ENCODE measurements at places on chromosomes 2 and 18.

- DNase-seq: no peak
Measured at GRCh38 chr18:36160959-36161371, 26.3 kb upstream of the MOCOS start.

GRCh38 chr2:95328358-95329125 lies 31.4 kb downstream of the KCNIP3 start:
- DNase-seq: no peak

- DNase-seq: no peak
Measured at GRCh38 chr18:44859751-44860439, 179.2 kb downstream of the SETBP1 start.

- no peak for DNase-seq
Measured at GRCh38 chr2:40483549-40484243, 31.8 kb upstream of the SLC8A1 start.

DNA sequence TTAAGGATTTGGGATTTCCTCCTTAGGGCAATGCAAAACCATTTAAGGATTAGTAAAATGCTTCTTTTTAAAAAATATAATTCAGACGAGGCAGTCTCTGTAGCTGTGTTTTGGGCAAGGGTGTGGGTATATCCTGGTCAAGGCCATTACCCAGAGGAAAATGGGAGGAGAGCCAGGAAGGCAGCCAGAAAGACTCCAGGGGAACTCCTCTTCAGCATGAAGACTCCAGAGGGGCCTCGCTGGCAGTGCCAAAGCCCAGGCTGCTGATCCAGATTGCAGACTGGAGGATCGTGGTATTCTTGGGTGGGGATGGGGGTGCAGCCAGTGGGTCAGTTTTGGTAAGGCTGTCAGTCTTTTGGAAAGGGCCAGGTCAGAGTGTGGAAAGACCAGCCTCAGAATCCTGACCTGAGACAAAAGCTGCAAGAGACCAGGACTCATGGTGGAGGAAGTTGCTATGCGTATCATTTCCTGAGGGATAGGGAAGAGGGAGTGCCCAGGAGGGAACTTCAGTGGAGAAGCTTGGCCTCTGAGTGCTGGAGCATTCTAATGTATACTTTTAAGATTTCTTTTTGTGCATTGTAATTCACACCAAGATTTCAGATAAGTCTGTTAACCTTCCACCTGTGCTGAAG lies 20.9 kb upstream of the RAB11FIP5 start:
- no peak for DNase-seq

DNA sequence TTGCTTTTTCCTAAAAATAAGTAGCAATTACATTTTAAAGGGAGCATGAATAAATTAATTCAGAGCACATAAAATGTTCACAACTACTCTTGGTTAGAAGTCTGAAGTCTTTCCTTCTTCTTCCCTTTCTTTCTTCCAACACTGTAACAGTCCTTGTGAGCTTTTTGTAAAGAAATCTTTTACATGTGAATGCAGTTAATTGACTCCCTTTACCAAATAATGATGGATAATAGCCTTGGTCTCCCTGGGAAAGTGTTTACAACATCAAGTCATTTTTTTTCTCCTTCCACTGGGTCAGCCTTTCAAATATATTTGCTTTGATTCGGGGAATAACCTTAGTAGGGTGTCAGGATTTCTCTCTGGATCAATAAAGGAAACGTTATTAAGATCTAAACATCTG lies 39.1 kb downstream of the CALCRL start:
- peak; percentile 20 for DNase-seq

GRCh38 chr2:8076448-8077342 lies 605.2 kb upstream of the ID2 start:
- no peak for DNase-seq

- no peak for DNase-seq
Measured at GRCh38 chr2:143764706-143765105, 635.5 kb downstream of the ARHGAP15 start.

GRCh38 chr2:230227216-230227615 lies 1.7 kb downstream of the SP140 start:
- DNase-seq: no peak

- DNase-seq: no peak
Measured at GRCh38 chr2:12931186-12931844, 214.6 kb downstream of the TRIB2 start.

GRCh38 chr2:96810783-96811192 lies 5.3 kb upstream of the CNNM3 start:
- no peak for DNase-seq

- no peak for DNase-seq
Measured at GRCh38 chr2:128322715-128323554, 4.3 kb upstream of the HS6ST1 start.

GRCh38 chr2:197308585-197308984 lies 2.0 kb downstream of the ANKRD44 start:
- DNase-seq: no peak

GRCh38 chr2:161374446-161374845 lies 41.7 kb upstream of the TBR1 start:
- no peak for DNase-seq

- no peak for DNase-seq
Measured at GRCh38 chr2:39385172-39385571, 51.9 kb downstream of the MAP4K3 start.

DNA sequence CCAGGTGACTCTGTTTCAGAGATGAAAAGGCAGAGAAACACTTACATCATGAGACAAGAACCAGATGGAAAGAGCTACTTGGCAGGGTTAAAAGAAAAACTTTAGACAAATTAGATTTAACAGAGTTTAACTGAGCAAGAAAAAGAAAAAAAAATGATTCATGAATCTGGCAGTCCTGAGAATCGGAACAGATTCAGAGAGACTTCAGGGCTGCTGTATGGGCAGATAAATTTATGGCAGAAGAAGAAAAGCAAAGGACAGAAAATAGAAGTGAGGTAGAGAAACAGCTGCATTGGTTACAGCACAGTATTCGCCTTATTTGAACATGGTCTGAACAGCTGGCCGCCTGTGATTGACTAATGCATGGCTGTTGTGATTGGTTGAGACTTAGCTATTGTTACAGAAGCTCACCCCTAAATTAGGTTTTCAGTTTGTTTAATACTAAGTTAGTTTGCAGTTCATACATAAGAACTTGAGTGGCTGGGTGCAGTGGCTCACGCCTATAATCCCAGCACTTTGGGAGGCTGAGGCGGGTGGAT lies 43.0 kb upstream of the RHOB start:
- no peak for DNase-seq

- DNase-seq: no peak
Measured at GRCh38 chr2:129923265-129924091, 56.0 kb upstream of the RAB6C start.

DNA sequence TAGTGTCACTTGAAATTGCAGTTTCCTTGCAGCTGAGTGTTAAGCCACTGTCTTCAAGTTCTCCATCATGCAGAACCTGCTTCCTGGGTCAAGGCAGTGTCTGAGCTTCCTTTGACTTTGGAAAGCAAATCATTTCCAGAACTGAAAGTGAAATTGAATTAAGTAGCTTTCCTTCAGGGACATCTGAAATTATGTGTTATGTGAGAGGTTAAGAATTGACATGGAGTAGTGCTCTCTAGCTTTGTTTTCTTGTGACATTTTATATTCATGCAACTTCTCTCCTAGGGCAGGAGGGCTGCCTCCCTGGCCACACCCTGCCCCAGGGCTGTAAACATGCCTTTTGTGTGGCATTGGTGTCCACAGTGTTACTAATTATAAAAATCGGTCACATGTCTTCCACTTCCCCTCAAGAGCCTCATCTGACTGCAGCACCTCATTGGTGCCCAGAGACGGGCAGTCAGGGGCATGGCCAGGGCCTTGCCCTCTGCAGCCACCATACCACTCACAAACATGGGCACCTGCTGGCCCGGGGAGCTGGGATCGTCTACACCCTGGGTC lies 14.4 kb downstream of the RAB12 start:
- DNase-seq: no peak

DNA sequence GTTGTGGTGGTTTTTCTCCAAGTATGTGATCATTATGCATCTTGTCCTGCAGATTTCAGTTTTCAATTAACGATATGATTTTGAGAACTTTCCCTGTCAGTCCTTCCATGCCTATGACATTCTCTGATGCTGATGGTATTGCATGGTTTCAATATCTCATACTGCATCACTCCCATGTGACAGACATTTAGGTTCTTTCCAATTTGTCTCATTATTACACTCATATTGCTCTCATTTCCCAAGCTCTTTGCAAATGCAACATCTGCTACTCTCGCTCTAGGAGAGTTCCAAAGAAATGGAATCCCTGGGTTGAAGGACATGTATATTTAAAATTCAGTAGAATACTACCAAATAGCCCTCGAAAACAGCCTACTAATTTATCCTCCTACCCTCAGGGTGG lies 125.5 kb downstream of the MARCHF4 start:
- no peak for DNase-seq

DNA sequence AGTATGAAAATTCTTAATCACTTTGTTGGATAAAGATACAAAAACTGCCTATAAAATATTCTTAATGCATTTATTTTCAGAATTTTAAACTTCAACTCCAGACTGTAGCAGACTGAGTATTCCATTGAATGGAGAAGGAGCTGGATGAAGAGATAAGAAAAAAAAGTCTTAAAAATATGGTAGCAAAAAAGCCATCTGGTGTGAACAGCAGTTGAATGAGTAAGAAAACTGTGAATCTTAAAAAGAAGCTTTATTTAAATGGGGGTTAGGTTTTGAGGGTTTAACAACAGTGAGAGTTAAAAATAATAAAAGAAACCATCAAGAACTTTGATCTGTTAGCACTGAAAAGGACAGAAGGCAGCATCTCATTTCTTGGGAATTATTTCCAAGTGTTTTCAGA lies 91.5 kb downstream of the KCNH7 start:
- no peak for DNase-seq

DNA sequence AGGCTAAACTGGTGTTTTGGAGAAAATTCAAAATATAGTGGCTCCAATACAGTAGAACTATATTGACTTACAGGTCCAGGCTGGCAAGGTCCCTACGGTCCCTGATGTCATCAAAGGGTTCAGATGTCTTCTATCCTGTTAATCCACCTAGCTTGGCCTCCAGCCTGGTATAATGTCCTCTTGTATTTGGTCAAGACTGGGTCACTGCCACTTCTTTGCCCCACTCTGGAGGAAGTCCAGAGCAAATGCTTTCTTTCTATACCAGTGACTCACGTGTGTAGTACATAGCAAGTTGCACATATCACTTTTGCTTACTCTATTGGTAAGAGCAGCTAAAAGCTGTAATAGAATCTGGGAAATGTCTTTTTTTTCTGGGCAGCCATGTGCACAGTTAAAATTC lies 80.8 kb downstream of the LCLAT1 start:
- no peak for DNase-seq

- DNase-seq: no peak
Measured at GRCh38 chr2:240831594-240832204, 11.7 kb upstream of the KIF1A start.

DNA sequence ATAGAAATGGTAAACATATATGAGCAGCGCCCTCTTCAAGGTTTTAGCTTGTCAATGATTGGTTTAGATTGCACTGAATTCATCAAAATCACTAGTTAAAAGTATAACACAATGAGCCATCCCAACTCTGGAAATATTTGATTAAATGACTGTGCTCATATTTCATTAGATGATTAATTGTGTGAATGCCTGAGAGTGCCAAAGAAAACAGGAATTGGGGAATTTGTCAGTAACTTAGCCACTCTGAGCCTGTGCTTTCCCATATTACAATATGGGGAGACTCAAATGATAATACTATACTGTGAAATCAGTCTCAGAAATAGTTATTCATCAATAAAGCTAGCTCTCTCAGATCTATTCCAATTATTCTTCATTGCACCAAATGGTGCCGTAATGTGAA lies 2087.6 kb upstream of the CELF4 start:
- no peak for DNase-seq

DNA sequence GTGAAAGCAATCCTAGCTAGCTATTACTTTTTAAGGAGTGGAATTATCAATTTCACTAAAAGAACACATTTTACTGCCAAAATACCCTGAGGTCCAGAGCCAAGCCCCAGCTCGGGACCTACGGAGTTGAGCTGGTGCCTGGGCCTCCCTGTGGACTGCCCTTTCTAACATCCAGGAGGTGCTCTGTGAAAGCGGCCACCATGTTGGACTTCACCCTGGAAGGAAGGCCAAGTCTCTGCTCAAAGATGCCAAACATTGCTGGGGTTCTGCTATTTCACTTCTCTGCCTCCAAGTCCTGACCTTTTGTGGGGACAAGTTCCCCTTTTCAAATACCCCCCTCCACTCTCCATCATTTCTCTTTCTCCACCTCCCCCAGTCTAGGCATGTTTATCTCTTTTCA lies 498.7 kb upstream of the RAB6C start:
- DNase-seq: no peak

DNA sequence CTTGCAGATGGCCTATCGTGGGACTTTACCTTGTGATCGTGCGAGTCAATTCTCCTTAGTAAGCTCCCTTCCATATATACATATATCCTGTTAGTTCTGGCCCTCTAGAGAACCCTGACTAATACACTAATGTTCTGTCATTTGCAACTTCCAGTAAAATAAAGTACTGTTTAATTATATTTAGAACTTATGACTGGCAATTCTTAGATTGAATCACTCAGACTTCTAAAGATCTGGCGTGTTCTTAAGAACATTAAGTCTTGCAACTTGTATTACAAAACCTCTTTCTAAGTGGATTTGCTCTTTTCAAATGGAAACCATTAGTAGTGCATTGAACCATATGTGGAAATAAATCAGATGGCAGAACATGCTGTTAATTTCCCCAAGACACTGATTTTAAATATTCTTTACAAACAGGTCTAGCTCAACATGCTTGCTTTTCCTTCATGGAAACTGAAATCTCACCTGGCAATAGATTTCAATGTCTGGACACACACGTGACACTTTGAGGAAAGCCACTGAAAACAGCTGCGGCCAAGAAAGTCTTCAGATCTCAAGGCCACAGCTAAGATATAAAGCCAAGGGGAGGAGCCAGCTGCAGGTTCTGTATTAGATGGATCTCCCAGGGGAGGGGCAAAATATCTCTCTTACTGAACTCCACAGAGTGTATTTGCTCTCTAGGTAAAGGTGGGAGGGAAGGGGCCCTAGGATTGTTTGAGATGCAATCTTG lies 50.6 kb downstream of the PMAIP1 start:
- no peak for DNase-seq

GRCh38 chr2:218622606-218623365 lies 15.1 kb downstream of the PLCD4 start:
- no peak for DNase-seq

DNA sequence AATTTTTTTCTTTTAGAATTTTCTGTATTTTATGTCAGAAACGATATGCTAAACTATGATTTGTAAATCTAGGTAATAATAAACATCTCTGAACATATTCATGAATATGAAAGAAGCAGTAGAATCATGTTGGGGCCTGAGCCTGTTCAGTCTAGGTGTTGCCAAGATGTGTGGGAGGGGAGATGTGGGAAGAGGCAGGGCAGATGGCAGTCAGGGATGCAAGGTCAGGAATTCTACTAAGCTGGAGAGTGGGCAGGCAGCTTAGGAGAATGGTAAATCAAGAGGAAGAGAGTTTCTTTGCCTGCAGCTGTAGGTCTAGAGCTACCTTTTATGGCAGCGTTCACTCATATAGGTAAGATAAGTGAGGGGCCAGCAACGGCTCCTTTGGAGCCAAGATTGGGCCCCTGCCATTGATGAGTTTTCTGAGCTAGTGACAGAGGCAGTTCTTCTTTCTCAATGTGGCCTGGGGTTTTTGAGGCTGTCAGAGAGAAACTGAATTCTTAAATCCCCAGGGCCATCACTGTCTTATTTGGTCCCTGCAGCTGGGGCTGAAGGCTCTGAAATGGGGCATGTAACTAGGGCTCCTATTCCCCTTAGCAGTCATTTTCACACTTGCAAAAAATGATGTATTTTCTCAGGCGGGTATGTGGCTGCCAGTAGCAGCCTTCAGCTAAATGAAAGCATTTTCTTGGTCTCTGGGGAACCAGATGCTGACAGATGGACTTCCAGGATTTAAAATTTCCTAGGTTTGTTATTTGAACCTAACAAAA lies 232.8 kb downstream of the PIK3C3 start:
- DNase-seq: no peak
